Bone marrow (tissue), 2 donors: ENCODE measurements at places on chromosomes 12 and 14.

DNA sequence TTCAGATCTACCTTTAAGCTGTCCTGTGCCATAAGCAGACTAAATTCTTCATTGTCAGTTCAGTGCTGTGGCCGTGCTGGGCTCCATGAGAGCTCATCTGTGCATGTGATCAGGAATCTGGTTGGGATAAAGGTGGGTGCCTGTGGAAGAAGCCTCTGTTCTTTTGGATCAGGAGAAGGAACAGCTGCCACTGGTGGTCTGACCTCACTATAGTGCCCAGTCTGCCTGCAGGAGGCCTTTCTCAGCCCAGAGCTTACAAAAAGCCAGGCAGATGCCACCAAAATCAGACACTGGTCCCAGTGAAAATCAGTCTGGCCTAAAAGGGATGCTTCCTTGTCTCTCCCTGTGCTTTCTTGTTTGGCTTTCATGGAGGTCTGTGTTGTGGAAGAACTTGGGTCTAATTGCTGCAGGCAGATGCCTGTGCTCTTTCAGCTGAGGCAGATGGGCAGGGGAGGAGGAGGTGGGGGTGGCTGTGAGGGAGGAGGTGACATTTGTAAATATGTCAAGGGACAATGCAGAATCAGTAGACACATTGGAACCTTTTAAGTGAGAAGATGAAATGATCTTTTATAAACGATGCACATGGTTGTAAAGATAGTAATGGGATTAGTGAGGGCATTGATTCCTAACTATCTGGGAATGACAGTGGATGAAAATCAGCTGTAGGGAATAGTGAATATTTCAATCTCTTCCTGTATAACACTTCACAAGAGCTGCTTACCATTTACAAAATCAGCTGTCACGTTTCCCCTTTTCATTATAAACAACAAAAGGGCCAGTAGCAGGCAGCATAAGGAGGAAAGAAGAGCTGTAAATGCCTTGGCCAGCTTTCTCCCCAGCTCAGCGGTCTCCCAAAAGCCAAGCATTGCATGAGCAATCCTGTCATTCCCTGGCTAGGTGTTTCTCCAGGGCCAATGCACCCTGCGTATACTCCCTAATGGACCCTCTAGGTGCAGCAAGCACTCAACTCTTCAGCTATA lies 44.6 kb downstream of the CACNA2D4 start:
- DNase-seq, result no peak

DNA sequence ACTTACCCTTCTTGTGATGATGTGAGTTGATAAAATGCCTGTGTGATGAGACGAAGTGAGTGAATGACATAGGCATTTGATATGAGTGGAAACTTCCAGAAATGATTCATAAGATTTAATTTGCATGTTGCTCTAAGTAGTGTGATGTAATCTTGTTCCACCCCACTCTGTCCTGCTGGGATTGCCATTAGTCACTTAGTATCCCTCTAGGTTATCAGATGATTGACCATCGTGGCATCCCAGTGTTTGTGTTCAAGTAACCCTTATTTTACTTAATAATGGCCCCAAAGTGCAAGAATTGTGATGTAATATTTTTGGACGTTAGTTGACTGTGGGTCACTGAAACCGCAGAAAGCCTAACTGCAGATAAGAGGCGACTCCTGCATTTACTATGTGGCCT lies 214.4 kb upstream of the DIO2 start:
- no peak for DNase-seq

GRCh38 chr12:112166051-112167015 lies 41.0 kb downstream of the TRAFD1 start:
- DNase-seq, result no peak

DNA sequence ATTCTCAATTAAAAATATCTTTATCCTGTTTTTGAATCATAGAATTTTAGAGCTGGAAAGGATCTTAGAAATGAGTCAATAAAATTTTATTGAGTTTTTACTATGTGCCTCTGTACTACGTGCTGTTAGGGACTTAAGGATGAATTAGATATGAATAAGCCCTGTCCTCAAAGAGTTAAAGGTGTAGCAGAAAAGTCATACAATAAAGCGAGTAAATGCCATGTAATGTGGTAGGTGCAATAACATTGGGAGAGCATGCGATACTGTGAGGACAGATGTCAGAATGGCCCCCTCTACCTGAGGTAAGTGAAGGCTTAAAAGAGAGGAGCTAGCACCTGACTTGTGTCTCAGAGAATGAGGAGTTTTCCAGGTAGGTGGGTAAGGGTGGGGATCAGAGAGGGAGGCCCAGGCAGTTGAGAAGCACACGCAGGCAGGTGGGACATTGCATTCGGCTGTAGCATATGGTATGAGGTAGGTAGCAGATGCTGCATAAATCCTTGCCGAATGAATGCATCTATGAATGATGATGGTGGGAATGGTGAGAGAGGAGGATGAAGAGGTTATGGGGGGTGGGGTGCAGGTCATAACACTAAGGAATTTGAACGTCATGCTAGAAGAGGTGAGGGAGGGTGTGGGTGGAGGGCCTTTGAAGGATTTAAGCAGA lies 35.4 kb upstream of the ATP23 start:
- DNase-seq, result no peak
